CD4-positive, alpha-beta T cell treated with Interleukin-6 at 100 ng/mL for 8 hours (primary cell): ENCODE measurements at places on chromosomes 2 and 18.

GRCh38 chr2:218187296-218188015 lies 20.7 kb upstream of the CXCR1 start:
- no peak for DNase-seq

- DNase-seq: no peak
These were observed 48.9 kb downstream of the PLEKHA3 start for GRCh38 chr2:178529194-178529593.

DNA sequence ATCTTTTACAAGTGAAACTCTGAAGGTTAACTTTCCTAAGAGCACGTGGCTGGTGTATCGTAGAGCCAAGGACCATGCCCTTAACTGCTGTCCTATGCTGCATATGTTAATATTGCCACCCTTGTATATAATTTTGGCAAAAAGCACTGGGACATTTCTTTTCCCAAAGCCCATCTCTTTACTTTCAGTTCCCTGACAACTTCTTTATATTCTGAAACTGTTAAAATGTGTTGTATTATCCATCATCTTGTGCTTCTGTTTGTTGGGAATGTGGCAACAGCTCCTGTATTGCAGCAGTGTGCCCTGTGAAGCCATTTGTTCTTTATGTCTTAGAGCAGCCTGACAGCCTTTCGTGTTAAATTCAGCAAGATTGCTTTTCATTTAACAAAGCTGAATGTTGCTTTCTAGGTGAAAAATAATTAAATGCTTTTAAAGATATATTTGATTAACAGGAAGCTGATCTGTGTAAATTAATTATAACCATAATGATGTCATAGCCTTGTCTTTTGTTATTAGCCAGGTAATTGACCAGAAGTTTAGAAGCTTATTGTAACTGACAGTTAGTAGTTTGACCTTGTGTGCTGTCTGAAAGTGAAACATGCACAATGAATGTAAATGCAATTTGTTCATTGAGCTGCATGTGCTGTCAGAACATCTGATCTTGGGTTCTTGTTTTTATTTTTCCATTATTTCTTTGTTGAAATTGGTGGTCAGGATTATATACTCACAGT lies 9.7 kb downstream of the RHBDD1 start:
- no peak for DNase-seq

DNA sequence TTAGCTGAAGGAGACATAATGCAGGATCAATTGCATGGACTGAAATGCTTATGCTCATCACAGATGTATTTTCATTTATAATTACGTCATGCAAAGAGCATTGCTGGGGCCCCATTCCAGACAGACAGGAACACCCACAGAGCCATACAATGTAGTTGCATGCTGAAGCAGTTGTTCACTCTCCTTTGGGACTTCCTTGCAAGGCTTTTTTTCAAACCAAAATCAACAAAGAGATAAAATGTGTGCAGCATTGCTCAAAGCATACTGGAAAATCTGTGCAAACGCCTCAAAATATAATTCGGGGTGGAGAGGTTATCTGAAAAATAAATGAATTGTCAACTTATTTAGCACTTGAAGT lies 463.2 kb downstream of the CDH2 start:
- DNase-seq: no peak

GRCh38 chr18:2147476-2148230 lies 423.7 kb downstream of the METTL4 start:
- DNase-seq: no peak

GRCh38 chr2:239292531-239292930 lies 108.3 kb downstream of the HDAC4 start:
- DNase-seq: no peak
